ENCODE measurements at places on chromosomes 16 and 17.

DNA sequence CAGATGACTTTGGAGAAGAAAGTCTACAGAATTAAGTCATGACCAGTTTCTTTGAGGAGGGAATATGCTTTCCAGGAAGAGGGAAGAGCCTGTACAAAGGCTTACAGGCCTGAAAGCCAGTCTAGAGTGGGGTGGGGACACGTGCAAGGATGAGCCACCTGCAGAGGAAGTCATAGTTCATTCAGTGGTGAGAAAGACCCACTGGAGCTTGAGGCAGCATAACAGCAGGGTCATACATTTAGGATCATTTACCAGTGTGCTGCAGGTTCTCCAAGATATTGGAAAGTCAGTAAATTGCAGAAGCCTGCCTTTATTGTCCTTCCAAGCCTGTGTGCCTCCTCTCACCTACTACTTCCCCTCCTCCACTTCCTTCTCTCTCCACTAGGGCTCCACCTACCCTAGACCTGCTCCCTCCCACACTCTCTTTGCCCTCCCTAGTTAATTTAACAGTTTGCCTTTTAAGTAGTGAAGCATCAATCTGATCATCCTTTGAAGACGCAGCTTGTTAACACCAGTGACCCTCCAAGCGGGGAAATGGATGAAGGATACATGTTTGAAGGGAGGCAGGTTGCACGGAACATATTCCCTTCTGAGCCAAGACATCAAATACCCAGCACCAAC, 40.2 kb downstream of the CDRT15 start:
- no peak for DNase-seq

- DNase-seq, result no peak
Observed at GRCh38 chr16:1745181-1745899, 26.0 kb downstream of the NME3 start.

DNA sequence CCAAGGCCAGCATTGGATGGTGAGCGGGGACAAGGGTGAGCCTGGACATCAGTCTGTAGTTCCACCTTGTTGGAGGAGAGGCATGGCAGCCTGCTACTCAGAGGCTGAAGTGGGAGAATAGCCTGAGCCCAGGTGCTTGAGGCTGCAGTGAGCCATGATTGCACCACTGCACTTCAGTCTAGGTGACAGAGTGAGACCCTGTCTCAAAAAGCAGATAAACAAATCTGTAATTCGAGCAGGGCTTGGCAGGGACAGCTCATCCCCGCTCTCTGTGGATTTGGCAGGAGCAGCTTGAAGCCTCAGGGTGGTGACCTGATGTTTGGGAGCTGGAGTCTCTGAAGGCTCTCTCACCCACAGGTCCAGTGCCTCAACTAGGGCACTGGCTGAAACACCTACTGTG, 38.6 kb upstream of the ZCCHC14 start:
- no peak for DNase-seq

DNA sequence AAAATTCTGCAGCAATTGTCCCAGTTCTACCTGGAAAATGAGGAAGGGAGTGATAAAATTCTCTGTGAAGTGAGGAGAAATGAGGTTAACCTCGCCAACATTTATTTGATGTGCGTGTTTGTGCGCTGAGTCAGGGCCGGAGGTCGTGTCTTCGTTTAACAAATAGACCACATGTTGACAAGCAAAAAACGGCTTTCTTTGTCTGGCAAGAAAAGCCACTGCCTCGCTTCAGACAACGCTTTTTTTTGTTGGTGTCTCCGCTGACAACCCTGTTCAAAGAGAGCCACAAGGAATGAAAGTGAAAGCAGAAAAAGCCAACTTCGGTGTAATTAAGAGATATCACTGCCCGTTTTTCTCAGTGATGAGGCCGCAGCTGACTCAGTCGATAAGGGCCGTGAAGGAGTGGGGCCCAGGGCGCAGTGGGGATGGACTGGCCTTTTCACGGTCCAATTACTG, 510.6 kb downstream of the CDH13 start:
- DNase-seq, result no peak

GRCh38 chr16:17612336-17612735, 141.6 kb upstream of the XYLT1 start:
- DNase-seq, result no peak

- DNase-seq, result no peak
Observed at GRCh38 chr16:50531901-50532300, 16.3 kb upstream of the NKD1 start.

DNA sequence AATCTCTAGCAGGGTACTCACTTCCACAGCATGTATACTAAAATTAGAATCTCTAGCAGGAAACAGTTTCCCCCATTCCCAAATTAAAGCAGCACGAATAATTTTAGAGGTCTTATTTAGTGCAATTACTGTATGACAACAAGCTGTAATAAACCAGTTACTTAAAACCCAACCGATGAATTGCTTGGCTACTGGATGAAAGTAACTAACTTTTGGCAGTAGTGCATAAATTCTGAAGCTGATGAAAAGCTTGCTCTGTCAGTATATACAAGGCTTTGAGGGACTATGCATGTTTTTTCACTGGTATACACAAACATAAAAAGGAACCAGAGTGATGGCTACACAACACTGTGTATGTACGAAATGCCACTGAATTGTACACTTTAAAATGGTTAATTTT, 89.4 kb downstream of the CFDP1 start:
- no peak for DNase-seq

GRCh38 chr17:68776451-68776850, 175.3 kb upstream of the FAM20A start:
- no peak for DNase-seq

GRCh38 chr17:80913928-80914821, 77.5 kb upstream of the CHMP6 start:
- no peak for DNase-seq

DNA sequence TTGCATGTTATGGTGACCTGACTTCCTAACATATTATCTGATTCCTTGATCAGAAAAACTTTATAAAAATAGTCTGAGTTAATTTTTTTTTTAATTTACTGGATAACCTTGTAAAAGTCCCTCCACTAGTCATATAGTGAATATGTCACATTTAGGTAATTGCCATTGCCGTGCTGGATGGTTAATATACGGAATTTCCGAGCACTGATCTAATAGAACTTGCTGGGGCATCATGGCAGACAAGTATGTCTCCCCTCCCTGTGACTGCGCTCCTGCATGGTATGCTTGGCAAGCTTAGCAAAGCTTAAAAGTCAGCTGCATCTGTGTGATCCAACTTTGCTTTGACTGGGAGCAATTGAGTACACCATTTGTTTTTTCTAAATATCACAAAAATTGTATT, 239.4 kb upstream of the TBX2 start:
- DNase-seq, result no peak

DNA sequence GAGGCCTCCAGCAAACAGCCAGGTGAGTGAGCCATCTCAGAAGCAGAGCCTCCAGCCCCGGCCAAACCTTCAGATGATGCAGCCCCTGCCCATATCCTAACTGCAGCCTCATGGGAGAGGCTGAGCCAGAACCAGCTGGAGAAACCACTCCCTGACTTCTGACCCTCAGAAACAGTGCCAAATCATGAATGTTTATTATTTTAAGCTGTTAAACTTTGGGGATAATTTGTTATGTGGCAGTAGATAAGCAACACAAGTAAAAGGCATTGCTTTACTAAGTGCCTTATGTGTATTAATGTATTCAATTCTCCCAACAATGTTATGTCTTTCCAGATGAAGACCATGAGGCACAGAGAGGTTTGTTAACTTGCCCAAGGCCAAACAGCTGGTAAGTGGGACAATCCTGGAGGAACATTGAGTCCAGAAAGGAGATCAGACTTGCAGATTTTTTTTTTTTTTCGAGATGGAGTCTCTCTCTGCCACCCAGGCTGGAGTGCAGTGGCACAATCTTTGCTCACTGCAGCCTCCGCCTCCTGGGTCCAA, 59.6 kb downstream of the SOCS1 start:
- no peak for DNase-seq

DNA sequence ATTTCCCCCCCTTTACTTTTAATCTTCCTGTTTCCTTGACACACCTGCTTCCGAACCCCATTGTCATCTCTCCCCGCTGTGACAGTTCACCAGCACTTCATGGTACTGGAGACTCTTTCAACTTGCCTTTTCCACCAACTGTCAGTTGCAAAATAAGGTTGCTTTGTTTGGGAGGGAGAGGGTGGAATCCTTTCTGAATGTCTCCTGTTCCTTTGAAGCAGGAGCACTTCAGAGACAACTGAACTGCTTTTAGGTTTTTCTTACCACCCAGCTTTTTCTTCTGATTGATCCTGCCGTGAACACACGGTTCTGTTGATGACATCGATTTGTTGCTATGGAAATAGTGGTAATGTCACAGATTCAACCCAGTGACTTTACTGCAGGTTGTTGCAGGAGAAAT, 42.0 kb downstream of the RPA1 start:
- DNase-seq, result no peak

- DNase-seq, result peak; percentile 72
Observed at GRCh38 chr17:27506348-27507218, 50.3 kb downstream of the KSR1 start.

- DNase-seq, result no peak
Observed at GRCh38 chr16:65523283-65523944, 401.6 kb upstream of the CDH11 start.

DNA sequence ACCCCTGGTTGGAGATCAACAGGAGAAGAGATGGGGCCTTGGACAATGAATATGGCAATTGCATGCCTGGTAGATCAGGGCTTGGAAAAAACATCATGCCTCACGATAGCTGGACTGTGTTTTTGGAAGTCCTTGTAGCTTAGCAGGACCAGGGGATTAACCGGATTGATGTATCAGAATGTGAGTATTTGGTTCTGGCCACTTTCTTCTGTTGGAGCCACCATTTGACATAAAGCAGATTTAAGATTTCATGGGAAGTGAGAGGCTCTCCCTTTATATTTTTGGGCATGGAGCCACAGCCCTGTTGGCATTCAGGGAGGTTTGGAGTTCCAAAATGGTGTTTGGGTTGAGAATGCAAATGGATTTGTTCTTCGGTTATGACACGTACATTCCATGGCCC, 424.7 kb upstream of the MAF start:
- no peak for DNase-seq

DNA sequence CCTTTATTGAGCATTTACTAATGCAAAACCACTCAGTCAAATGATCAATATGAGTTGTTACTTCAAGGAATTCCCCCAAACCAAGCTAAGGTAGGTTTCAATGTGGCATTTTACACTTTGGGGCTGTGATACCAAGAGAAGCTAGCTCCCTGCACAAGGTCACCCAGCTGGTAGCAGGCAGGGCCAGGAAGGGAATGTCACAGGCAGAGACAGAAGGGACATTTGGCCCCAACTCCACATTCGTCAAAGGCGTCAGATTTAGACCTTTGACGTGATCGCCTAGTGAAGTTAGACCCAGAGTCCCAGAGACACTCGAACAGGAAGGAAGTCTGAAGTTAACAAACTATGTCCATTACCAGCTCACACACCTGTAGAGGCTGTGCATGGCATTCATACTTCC, 5.5 kb upstream of the SMG1 start:
- peak; percentile 47 for DNase-seq

GRCh38 chr16:69408475-69408874, 15.9 kb upstream of the CYB5B start:
- no peak for DNase-seq

DNA sequence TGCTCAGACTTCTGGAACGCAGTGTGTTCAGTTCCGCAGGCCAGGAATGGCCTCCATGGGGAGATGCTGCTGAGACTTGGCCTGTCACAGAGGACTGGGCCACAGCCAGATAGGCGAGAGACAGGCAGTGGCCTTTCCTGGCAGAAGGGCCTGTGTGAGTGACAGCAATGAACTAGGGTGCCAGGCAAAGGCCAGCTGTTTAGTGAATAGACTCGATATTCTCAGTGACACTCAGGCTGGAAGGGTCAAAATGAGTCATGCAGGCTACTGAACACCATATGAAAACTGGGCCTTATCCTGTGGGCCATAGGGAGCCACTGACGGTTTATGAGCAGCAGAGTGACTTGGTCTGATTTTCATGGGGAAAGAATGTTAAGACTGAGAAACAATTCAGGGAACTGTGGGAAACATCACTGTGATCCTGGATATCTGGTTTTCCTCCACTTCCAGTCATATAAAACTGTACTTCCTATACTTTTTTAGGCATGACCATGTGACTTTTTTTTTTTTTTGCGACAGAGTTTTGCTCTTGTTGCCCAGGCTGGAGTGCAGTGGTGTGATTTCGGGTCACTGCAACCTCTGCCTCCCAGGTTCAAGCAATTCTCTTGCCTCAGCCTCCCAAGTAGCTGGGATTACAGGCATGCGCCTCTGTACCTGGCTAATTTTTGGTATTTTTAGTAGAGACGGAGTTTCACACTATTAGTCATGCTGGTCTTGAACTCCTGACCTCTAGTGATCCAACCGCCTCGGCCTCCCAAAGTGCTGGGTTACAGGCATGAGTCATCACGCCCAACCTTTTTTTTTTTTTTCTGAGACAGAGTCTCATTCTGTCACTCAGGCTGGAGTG, 5.2 kb upstream of the NUBP1 start:
- DNase-seq, result peak; percentile 76

GRCh38 chr16:88008840-88009239, 57.6 kb downstream of the BANP start:
- no peak for DNase-seq

- no peak for DNase-seq
Observed at GRCh38 chr16:17590711-17591654, 120.2 kb upstream of the XYLT1 start.

GRCh38 chr17:29124135-29124924, 55.9 kb downstream of the MYO18A start:
- DNase-seq, result no peak

DNA sequence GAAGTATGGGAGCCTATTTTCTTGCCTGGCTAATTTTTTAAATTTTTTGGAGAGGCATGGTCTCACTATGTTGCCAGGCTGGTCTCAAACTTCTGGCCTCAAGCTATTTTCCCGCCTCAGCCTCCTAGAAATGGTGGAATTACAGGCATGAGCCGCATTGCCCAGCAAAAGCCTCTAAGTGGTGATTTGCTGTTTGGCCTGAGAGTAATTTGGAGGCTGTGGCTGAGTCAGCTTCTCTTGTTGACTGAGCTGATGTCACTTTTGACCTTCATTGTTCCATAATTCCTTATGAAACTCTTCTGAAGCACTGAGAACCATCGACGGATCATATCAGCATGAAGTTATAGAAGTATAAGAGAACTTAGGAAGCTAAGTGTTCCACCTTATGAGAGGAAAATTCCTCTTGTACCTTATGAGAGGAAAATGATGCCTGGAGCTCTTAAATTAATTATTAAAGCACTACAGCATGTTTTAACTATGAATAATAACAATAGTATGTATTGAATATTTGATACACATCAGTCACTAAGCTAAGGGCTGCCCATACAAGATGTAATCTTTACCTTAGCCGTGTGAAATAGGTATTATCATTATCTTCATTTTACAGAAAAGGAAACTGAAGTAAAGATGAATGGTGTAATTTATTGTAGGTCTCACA, 220.8 kb upstream of the MON1B start:
- no peak for DNase-seq

DNA sequence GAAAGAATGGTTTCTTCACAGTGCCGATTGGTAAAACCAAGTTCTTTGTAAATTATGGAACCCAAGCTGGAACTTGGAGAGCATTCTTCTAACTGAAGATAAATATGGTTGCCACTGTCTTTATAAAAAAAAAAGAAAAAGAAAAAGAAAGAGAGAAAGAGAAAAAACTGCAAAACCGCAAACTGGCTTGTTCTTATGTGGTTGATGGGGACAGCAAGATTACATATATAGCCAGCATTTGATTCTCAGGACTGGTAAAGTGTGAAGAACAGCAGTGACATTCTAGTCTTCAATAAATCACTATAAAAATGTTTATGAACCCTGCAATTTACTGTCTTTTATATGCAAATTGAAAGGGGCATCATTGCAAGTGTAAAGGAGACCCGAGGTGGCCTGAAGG, 605.1 kb downstream of the MAF start:
- DNase-seq, result no peak

GRCh38 chr16:1950047-1950446, 4.4 kb downstream of the RPL3L start:
- DNase-seq, result no peak

- peak; percentile 57 for DNase-seq
Observed at GRCh38 chr17:58352596-58353388, 791 bp upstream of the SUPT4H1 start.

Data from GM06990 (cell line).